Stimulated activated CD8-positive, alpha-beta memory T cell treated with anti-CD3 and anti-CD28 coated beads, Interleukin-4, amount 100 ng/mL, for 1 hour (primary cell): ENCODE measurements at places on chromosomes 12 and 14.

DNA sequence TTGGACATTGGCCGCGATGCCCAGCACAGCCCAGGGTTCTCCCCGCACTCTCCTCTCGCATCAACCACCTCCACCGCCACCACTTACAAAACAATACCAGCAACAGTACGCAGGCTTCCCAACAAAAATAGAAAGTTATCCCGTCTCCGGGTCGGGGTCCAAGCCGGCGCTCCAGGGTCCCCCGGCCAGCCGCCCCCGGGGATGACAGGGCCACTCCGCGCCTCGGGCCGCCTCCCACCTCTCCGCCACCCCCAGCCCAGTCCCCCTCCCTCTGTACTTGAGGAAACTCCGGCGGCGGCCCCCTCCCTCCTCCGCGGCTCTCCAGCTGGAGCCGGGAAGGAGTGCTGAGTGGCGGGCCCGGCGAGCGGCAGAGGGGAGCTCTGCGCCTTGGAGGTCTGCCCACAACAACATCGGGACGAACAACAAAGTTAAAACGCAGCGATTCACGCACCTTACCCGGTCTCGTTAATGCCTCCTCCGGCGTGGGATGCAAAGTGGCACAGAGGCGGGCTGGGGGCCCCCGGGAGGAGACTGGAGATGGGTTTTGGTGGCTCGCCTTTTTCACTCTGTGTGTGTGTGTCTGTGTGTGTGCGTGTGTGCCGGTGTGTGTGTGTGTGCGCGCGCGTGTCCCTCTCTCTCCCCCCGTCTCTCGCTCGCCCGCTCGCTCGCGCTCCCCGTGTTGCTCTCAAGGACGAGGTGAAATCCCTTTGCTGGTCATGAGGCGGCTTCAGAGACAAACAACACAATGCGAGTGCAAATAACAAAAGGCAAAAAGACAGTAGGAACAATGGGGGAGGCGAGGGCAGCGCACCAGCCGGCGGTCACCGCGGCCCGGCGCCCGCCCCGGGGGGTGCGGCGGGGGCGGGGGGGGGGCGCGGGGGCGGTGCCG, 386.8 kb downstream of the BCAT1 start:
- no peak for DNase-seq

DNA sequence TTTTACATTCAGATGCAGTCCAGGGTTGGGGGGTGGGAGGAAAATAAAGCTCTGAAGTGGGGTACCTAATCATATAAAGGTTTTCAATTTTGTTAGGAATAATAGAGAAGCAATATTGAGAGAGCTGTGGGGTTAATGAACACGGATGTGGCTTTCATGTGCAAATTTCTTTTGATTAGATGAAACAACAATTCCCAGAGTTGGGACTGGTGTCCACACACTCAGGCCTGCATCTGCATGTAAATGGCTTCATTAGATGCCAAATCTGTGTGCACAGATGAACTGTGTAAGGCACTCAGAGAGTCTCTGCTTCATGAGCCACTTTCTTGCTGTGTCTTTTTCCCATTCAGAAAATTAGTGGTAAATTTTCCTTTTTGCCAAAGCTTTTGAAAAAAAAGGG, 377.1 kb upstream of the NOVA1 start:
- DNase-seq = no peak

DNA sequence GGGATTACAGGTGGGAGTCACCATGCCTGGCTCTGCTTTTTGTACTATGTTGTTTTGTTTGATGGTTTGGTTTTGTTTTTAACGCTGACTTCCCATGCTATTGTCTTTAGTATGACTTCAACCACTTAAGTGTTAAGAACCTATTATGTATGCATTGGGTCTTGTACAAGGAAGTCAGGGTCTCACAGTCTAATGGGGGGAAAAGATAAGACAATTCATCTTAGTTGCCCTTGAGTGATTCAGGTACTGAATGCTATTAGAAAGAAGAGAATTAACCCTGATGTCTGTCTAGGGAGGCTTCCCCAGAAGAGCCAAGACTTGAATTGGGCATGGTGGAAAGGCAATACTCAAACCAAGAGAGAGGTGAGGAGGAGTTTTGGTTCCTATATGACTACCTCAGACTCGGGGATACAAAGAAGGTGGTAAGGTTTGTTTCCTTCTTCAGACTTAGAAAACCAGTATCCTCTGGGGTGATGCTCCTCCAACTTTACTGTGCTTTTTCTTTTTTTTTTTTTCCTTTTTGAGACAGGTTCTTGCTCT, 64.6 kb downstream of the SUSD6 start:
- DNase-seq = no peak

- no peak for DNase-seq
Measured at GRCh38 chr12:304805-305204, 42.2 kb upstream of the SLC6A13 start.

GRCh38 chr12:127664901-127665300, 602.1 kb upstream of the TMEM132C start:
- DNase-seq = no peak

DNA sequence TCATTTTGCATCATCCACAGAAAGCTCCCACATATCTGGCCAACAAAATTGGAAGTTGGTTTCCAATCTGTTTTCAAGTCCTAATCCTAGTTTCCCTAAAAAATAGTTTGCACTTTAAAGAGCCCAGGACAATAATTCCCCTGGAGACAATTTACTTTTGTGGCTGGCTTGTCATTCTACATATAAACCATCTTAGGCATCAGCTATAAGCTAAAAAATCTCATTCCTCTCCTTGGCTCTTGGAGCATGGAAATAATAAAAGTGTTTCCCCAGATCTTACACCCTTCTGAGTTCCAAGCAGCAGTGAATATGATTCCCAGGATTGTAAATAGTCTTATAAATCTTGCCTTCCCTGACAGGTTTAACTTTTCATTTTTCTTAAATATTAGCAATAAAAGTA, 89.1 kb upstream of the NUDT4 start:
- DNase-seq = no peak

GRCh38 chr12:22285846-22286245, 48.7 kb downstream of the ST8SIA1 start:
- no peak for DNase-seq

DNA sequence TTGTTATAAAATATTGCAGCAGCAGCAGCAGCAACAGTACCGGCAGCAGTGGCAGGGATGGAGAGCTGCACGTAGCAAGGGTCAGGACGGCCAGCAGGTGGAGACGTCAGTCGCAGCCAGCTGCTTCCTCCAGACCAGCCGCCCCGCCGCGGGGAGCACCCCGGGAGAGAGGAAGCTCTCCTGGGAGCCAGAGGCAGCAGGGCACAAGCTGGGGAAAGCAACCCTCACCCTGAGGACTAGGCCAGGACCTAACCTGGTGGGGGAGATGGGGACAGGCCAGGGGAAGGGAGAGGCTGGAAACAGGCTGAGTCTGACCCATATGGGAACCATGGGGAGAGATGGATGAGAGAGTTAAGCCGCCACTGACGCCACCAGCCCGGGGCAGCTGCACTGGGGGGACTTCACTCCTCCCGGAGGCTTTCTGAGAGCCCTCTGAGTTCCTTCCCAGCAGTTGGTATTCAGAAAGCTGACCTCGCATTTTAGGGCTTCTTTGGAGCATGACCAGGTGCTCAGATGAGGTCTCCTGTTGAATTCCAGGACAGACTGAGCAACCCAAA, 56.3 kb downstream of the SPTB start:
- DNase-seq = peak; percentile 40

DNA sequence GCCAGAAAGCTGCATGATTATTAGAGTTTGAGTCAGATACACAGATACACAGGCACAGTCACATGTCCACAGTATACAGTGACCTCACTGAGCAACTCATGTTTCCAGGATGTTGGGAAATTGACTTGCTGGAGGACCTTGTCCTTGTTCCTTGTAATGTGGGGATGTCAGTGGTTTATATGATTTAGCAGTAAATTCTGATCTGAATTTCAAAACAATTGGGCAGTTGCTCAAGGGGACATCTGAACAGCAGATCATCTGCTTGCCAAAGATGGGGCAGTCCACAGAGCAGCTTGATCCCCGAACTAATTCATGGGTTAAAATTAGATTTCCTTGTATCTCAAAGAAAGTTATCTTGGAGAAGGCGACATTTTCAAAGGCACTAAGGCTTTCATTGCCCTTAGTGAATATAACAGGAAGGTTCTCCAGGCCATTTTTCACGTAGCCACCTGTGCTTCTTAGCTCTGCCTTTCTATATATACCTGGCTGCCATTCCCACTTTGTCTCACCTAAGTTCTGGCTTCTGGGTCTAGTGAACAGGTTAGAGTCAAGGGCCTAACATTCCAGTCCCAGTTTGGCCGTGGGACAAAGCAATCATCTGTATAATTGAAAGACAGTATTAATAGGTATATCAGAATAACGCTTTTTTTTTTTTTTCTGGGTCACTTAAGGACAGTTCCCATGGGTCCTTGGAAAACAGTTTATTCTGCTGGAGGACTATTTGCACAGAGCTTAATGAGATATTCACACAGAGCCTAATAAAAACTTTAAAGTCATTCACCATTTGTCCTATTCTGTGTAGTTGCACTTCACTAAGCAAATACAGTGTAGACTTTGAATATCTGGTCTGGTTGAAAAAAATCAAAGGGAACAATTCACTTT, 64.9 kb upstream of the STRN3 start:
- no peak for DNase-seq

DNA sequence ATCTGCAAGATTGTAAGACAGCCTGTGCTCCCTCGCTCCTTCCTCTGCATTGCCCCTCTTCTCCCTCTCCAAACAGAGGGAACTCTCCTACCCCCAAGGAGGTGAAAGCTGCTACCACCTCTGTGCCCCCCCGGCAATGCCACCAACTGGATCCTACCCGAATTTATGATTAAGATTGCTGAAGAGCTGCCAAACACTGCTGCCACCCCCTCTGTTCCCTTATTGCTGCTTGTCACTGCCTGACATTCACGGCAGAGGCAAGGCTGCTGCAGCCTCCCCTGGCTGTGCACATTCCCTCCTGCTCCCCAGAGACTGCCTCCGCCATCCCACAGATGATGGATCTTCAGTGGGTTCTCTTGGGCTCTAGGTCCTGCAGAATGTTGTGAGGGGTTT, 37.4 kb downstream of the DAD1 start:
- DNase-seq = no peak

GRCh38 chr12:82638324-82638723, 48.4 kb upstream of the TMTC2 start:
- no peak for DNase-seq
